Activated CD4-positive, alpha-beta T cell treated with anti-CD3 and anti-CD28 coated beads for 48 hours (primary cell): ENCODE measurements at places on chromosomes 5 and 9.

- DNase-seq: no peak
Observed at GRCh38 chr5:86617309-86617755, 409 bp upstream of the COX7C start.

DNA sequence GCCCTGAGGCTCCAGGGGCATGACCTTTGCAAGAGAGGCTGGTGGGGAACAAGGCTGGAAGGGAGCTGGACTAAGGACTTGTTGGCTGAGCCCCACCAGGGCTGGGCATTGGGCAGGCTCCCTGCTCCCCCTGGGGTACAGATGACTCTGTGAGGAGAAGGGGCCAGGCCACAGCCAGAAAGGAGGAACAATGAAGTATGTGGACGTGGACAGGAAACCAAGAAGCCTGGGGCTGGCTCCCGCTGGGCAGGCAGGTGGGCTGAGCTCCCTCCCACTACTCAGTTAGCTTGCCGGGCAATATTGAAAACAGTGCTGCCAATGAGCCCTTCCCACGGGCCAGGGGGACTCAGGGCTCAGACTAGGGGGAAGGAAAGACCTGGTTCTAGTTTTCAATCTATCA is 66.1 kb upstream of the SPTLC1 start:
- DNase-seq: no peak

DNA sequence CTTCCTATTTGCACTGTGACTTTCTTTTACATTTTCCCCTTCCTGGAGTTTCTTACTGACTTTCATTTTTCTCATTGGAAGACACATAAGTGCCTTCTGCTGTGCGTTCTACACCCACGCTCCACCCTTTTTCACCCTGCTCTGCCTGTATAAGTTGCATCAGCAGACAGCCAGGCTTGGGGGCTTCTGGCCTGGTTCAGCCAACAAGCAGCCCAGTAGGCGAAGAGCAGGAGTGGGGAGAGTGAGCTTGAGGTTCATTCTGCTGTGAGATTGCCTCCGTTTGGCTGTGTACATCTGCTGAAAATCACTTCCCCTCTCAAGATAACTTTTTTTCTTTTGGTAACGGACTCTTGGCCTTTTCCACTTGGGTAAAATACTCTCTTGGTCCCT is 38.4 kb downstream of the RASGRF2 start:
- DNase-seq: peak; percentile 59

GRCh38 chr9:136011703-136012496 is 50.7 kb upstream of the UBAC1 start:
- no peak for DNase-seq

DNA sequence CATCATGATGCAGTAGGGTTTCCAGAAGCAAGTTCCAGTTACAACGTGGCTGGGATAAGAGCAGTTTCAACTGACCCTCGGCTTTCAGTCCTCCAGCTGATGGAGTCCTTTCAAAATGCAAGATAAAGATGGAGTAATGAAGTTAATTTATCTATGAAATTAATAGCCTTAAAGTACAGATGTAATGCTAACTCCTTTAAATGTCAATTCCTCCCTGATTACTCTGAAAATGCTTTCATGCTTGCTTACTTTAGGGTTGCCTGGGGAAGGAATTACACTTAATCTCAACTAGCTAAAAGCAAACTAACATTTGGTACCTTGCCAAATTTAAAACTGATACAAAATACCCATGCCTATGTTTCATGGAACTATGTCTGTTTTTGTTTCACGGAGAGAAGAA is 178.4 kb downstream of the KIAA0825 start:
- no peak for DNase-seq

DNA sequence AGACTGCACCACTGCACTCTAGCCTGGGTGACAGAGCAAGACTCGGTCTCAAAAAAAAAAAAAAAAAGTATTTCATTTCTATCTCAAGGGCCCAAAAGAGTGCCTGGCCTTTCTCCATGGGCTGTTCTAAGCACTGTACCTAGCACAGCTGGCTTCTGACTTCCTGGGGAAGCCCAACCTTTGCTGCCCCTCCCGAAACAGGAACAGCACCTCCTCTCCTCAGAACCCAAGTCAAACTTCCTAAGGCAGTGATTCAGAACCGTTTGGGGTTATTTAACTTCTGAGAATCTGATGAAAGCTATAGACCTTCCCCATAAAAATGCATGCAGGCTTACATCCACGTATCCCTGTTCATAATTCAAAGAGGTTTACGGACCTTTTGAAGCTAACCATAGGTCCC is 57.8 kb downstream of the NRG2 start:
- DNase-seq: no peak

DNA sequence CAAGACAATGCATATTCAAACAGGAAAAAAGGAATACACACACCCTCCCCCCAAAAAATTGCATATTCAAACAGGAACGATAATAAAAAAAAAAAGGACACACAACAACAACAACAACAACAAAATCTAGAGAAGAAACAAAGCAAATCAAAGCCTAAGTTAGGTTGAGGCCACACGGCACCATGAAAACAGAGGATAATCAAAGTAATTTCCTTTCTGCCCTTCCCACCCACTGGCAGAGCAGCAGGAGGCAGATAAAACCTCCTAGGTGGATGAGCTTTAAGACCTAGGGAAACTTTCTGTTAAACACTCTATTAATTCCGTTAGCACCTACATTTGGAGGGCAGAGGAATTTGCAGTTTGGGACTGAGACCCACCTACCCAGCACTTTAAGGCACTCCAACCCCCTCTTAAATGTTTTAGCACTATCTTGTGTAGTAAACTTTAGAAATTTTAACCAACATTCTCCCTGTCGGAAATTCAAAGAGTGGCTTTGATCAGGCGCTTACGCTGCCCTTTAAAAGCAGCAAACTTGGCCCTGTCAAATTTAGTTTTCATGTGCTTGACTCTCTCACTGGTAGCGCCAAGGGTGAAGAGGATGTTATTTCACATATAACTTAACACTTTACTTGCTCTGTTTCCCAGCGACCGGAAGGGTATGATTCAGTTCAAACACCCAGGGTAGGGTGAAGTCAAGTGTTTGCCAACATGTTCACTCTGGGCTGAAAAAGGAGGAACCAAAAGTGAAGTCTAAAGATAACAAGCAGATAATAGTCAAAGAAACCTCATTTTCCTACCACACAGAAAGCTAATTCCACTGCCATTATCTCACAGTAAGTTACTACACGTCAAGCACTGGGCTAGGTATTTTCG is 9.2 kb downstream of the ENC1 start:
- DNase-seq: peak; percentile 37

DNA sequence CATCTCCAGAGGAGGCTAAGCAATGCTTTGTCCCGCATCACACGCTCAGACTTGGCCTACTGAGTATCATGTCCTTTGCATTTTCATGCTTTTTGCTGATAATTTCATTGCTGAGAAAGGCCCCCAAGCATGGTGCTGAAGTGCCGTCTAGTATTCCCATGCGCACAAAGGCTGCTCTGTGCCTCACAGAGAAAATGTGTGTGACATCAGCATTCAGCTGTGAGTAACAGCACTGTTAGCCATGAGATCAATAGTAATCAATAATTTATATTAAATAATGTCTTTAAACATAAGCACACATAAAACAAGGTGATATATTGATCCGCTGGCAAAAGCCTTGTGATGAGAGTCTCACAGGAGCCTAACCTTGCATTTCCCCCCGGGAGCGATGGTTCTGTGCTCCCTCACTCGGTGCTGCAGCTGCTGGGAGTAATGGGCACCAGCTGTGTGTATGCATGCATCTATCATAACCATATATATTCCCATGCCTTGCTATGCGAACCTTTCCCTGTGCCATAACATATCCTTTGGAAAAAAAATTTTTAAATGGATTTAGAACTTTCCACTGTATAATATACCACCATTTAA is 50.4 kb upstream of the RNF130 start:
- no peak for DNase-seq

GRCh38 chr9:18396102-18396728 is 77.7 kb upstream of the ADAMTSL1 start:
- DNase-seq: no peak

GRCh38 chr9:117074342-117074662 is 340.6 kb downstream of the ASTN2 start:
- DNase-seq: no peak

- DNase-seq: no peak
Observed at GRCh38 chr5:158451993-158452672, 593.2 kb upstream of the CLINT1 start.

DNA sequence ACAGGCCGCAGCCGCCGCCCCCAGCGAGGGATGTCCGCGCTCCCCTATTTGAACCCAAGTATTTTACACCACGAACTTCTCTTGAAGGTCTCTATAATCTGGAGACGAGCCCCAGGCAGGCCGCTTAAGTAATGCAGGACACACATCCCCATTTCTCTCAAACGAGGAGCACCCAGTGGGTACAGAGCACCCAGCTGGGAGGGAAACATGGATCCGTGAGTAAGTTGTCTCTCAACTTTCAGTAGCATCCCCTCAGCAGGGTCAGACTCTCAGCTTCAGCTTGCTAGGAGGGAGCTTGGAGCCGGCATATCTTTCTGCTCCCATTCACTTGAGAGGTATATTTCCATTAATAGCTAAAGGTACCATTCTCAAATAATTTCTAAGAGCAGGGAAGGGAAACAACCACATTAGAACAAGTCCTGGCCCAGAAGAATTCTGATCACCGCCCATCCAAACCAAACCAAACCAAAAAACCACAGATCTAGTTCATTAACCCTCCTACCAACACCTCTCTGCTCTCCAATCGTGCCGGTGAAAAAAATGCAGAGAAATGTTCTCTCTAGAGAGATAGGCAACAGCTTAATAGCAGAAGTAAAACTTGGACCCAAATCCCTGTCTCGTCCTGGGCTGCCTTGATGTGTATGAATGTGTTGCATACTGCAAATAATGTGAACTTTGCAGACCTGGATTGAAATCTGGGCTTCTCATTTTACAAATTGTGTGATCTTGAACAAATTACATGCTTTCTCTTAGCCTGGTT is 910 bp downstream of the TDRD7 start:
- no peak for DNase-seq

DNA sequence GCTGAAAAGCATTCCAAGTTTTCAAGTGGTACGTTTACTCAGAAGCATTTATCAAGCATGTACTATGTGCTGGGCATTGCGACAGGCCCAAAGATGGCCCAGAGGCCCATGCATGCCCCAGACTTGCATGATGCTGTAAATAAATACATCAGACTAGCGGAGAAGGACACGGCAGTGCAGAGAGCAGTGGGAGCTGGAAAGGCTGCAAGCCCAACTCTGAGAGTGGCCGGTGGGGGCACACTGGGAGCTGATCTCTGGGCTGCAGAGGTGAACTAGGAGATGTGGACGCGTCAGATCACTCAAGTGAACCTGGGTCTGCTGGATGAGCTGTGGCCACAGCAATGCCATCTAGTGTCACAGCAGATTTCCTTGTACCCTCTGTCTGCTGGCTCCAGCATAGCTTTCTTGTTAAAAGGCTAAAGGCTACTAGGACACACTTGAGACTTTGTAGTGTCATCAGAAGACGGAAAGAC is 246.9 kb downstream of the FANCC start:
- DNase-seq: no peak

GRCh38 chr5:51203598-51203997 is 179.7 kb upstream of the ISL1 start:
- DNase-seq: no peak

DNA sequence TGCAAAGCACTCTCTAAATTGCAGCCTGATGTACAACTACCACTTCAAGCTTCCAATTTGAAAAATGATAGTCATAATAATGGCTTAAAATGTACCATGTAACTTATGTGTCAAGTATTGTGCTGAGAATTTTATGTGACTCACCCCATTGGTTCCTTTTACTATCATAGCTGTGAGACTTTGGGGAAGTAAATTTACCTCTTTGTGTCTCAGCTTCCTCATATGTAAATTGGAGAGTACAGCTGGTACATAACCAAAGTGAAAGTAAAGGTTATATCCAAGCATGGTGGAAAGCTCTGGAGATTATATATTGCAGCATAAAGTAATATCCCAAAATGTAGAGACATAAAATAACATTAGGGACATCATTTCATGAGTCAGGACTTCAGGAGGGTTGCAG is 2200.4 kb upstream of the C9orf72 start:
- no peak for DNase-seq

DNA sequence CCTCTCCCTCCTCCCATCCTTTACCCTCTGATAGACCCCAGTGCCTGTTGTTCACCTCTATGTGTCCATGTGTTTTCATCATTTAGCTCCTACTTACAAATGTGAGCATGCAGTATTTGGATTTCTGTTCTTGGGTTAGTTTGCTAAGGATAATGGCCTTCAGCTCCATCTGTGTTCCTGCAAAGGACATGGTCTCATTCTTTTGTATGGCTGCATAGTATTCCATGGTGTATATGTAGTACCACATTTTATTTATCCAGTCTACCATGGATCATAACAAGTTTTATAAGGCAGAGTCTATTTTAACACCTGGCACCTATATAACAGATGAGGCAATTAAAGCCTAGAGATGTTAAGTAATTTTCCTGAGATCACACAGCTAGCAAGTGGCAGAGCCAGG is 7.4 kb downstream of the YTHDC2 start:
- no peak for DNase-seq

DNA sequence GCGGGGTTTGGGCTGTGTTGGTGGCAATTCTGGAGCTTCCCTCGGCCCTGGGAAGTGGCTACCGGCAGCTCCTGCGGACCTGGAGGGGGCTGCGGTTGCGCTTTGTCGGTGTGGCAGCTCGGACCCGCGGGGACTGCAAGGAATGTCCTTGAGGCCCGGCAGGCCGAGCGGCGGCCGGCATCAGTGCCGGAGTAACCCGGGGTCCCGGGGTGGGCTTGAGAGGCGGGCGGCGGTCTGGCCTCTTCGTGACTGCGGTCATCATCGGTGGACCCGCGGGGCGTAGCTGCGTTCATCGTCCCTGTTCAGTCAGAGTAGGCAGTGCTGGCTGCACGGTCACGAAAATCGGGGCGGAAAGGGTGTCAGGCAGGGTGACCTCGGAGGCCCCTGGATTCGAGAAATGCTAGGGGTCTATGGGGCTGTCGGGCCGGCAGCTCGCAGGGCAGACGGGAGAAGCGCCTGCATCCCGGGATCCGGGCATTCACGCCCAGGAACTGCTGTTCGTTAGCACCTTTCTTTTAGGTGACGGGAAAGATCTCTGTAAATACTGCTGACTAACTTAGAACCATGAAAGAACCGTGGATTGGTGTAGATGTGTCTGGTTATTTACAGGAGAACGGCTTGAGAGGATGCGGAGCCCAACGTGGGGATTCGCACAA is 474 bp downstream of the HMGCR start:
- peak; percentile 51 for DNase-seq

DNA sequence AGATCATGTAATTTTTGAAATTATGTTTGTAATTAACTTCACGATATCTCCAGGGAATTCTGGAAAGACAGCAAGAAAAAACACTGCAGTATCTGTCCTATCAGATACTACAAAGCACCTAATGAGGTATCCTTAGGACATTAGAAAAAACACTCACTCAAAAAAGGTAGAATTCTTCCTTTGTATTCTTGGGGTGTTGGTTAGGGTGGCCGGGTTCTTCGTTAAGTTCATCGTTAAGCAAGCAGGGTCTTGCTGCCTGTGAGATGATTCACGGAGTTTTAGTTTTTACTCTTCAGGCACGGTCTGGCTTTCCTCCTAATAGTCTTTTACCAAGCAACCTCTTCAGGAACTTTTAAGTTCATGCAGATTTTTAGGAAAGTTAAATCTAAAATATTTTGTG is 91.4 kb upstream of the IRX4 start:
- DNase-seq: no peak

GRCh38 chr5:134003064-134003816 is 1.5 kb downstream of the VDAC1 start:
- DNase-seq: peak; percentile 66
